Left lobe of liver (tissue), 2 donors: ENCODE measurements at places on chromosomes 11 and 22. TPM values are rescaled to one million over a fixed set of nuclear protein-coding genes. Genes with fewer than 3 reads are reported as not detected.

Gene RPS6KB2
- total RNA-seq: 31.5 TPM

GRCh38 chr11:9990221-9990973 lies 303.6 kb downstream of the SBF2 start:
- no peak for DNase-seq

GRCh38 chr22:44412136-44412731 lies 85.8 kb downstream of the RTL6 start:
- DNase-seq: no peak

GRCh38 chr11:63443714-63444113 lies 47.3 kb downstream of the PLAAT5 start:
- no peak for DNase-seq

- DNase-seq: no peak
These were observed 11.0 kb upstream of the OR10D3 start for GRCh38 chr11:124172101-124172500.

Gene MPPED2
- total RNA-seq: 1.0 TPM

- DNase-seq: peak; percentile 95
These were observed 20.8 kb downstream of the DGCR6L start for GRCh38 chr22:20298803-20299745.

GRCh38 chr11:125807909-125808308 lies 20.0 kb downstream of the PATE3 start:
- no peak for DNase-seq
